ENCODE measurements at places on chromosomes 3 and 15.

DNA sequence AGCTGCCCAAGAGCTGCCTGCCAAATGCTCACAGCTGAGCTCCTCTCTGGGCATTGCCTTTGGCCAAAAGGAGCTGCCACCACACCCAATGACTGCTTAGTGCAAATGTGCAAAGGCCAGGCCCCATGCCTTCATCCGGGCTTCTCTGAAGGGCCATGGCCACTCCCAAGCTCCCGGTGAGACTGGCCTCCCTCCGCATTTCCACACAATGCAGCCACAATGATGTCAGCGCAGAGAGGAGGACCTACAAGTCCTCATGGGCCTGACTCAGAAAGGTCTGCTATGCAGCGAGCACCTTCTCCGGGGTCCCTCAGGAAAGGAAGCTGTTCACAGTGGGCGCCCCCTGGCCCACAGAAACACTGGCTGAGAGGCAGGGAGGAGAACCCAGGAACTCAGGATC lies 12.7 kb downstream of the OXTR start:
- DNase-seq: no peak

DNA sequence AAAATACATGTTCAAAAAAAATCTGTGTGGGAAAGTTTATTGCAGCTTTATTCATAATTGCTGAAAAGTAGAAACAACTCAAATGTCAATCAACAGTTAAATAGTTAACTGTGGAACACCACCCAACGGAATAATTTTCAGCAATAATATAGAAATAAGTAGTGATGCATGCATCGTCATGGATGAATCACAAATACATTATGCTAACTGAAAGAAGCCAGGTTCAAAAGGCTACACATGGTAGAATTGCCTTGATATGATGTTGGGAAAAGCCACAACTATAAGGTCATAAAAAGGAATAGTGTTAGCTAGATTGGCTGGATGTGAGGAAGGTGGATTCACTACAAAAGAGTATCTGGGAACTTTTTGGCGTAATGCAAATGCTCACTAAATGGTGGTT lies 82.0 kb downstream of the GMNC start:
- DNase-seq: no peak

DNA sequence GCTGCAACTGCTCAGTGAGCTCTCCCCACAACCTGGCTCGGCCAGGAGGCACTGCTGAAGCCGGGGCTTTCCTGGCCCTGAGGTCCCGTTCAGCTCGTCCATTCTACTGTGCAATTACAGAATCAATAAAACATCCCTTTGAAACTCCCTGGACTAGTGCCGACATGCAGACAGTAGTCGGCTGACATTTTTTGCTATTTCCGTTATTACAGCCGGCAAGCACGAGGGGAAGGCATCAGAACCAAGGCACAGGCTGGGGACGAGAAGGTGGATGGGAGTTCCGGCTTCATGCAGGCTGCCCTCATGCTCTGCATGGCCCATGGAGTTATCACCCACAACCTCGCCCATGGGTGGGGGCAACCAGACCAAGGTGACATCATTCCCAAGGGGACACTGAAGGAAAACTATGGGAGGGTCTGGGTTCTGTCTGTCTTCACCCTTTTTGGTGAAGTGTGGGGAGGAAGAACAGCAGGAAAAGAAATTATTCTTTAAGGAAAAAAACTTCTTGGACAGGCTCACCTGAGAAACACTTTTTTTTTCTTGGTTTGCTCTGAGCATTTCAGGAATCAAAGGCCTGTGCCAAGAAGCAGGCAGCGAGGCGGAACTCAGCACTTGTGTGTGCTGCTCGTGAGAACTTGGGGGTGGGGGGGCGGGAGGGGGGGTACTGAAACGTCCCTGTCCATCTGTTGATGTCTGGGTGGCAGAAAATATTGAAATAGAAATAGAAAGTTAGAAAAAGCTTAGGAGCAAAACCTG lies 154.5 kb downstream of the FOXP1 start:
- DNase-seq: no peak

DNA sequence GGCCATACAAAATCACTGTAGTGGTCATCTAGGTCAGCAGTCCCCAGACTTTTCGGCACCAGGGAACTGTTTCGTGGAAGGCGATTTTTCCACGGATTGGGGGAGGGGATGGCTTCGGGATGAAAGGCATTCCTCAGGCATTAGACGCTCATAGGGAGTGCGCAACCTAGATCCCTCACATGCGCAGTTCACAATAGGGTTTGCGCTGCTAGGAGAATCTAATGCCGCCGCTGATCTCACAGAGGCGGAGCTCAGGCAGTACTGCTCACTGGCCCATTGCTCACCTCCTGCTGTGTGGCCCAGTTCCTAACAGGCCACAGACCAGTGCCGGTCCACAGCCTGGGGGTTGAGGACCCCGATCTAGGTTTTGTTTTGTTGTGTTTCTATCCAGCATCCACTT lies 200.1 kb downstream of the SLC9A9 start:
- no peak for DNase-seq

GRCh38 chr15:43410572-43411214 lies 39.8 kb downstream of the TUBGCP4 start:
- no peak for DNase-seq

DNA sequence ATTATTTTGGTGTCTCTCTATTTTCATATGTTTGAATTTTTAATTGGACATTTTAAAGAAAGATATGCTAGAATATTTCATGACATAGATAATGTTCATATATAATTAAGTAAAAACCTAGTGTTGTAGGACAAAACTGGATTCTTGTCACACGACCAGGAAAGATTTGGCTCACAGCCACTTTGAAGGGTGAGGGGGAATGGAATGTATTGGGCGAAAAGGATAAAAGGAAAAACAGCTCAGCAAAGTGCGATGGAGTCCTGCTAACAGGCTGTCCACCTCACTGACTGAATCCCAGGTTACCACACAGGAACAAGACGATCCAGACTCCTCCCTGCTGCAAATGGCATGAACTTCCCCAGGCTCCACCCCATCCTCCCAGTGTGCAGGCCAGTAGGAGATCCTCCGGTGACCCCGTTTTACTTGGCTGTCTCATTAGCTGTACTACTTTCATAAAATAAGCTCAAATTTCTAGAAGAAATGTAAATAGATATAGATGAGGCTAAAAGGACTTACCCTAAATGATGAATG lies 186.2 kb downstream of the CD47 start:
- DNase-seq: no peak

- no peak for DNase-seq
Observed at GRCh38 chr3:156174229-156174847, 54.0 kb downstream of the KCNAB1 start.

- no peak for DNase-seq
Observed at GRCh38 chr3:111692593-111693552, 97.7 kb upstream of the ZBED2 start.

- no peak for DNase-seq
Observed at GRCh38 chr3:26058901-26059321, 269.0 kb downstream of the OXSM start.

- DNase-seq: no peak
Observed at GRCh38 chr3:46725621-46726314, 8.1 kb upstream of the PRSS50 start.

DNA sequence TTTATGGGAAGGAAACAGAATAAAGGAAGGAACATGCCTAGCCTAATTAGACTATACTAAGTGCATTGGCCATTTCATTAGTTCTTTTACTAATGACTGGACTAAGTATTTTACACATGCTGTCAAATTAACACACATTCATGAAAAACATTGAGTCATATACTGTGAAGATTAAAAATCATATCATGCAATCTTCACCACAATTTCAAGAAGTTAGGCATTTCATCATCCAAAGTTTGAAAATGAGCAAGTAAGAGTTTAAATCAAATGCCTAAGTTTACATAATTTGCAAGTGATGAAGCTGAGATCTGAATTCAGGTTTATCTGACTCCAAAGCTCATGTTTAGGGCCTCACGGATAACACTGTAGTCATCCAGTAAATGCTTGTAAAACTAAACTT lies 601.0 kb downstream of the PDCD6IP start:
- DNase-seq: no peak

GRCh38 chr15:89098281-89098680 lies 10.0 kb downstream of the ABHD2 start:
- no peak for DNase-seq

DNA sequence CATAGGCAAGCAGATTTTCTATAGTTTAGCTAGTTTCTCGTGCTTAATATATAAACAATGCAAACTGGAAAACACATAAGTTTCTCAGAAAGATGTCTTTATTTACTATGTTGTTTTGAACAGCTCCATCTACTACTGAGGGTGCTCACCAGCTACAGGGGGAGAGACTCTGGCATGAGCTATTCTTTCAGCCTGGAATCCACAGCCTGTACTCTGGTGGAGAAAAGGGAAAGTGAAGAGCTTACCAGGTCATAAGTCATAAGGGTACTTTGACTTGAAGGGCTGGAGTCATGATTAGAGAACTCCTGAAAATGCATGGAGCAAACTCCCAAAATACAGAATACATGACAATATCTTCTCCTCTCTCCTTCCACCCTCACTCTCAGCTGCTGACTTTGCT lies 4.4 kb upstream of the AVEN start:
- DNase-seq: no peak

DNA sequence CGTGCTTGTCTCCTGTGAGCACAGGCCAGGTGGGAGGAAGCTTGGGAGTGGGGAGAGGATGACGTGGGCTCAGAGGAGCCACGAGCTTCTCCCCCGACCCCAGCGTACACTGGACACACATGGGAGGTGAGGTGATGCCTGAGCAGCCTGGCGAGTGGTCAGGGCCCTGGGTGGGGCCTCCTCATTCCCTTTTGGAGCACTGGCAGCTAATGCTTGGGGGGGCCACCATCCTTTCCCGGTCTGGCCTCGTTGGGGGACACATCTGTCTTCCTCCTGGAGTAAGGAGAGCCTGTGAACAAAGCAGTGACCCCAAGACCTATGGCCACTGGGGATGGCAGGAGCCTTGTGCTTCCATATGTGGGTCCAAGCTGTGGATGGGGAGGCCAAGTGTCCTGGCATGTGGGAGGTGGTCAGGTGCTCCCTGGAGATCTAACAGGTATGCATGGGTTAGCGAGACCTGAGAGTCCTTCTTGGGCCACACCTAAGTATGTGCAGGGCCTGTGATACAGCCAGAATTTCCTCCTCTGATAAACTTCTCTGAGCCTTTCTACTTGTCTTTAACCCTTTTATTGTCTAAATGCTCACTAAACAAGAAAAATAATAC lies 9.5 kb downstream of the KLF13 start:
- DNase-seq: no peak

DNA sequence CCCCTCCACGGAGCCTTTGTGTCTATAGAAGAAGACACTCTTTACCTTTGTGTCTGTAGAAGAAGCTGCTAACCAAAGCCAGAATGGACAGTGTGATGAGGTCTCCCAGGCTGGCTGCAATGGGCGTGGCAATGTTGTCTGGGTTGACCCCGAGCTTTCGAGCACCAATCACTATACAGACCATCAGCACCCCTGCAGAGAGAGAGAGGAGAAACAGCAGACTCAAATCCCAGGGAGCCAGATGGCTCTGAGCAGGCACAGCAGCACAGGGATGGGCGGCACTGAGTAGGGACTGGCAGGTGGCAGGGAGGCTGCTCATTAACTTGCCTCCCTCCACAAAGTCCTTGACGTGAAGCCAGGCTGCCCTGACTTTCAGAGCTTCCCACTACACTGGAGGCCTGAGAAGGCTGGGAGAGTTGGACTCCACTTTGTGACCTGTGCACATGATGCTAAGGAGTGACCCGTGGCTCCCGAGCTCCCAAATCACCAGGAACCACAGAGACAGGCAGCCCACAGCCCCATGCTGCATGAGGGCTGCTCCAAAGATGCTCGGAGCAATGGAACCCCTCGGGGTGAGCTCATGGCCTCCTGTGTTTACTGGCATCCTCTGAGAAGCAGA lies 53.9 kb downstream of the ROPN1B start:
- DNase-seq: no peak

DNA sequence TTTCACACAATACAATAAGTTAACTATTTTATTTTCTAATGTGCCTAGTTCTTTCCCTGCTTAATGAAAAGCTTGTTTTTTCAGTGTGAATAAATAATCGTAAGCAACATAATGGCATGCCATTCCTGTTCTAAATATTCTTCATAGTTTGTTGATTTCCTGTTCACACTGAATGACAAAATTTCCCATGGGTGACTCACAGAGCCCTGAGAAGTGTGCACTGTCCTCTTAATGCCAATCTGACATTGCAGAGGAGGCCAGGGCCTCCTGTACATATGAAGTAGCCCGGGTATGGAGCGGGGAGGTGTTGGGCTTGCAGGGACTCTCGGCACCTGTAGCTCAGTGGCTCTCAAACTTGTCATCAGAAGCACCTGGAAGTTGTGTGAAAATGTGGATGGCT lies 24.3 kb downstream of the CCR3 start:
- DNase-seq: no peak

DNA sequence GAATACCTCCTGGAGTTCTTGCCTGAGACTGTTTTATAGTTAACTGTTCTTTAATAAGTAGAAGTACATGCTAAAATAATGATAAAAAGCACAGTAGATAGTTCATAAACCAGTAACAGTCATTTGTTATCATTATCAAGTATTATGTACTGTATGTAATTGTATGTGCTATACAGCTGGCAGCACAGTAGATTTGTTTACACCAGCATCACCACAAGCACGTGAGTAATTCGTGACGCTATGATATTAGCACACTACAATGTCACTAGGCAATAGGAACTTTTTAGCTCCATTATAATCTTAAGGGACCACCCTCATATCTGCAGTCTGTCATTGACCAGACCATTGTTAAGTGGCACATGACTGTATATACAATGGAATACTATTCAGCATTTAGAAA lies 534.7 kb downstream of the FHIT start:
- no peak for DNase-seq
